ENCODE measurements at places on chromosomes 12 and 14.

GRCh38 chr12:19963972-19964371 is 404.4 kb upstream of the PDE3A start:
- DNase-seq, result no peak

DNA sequence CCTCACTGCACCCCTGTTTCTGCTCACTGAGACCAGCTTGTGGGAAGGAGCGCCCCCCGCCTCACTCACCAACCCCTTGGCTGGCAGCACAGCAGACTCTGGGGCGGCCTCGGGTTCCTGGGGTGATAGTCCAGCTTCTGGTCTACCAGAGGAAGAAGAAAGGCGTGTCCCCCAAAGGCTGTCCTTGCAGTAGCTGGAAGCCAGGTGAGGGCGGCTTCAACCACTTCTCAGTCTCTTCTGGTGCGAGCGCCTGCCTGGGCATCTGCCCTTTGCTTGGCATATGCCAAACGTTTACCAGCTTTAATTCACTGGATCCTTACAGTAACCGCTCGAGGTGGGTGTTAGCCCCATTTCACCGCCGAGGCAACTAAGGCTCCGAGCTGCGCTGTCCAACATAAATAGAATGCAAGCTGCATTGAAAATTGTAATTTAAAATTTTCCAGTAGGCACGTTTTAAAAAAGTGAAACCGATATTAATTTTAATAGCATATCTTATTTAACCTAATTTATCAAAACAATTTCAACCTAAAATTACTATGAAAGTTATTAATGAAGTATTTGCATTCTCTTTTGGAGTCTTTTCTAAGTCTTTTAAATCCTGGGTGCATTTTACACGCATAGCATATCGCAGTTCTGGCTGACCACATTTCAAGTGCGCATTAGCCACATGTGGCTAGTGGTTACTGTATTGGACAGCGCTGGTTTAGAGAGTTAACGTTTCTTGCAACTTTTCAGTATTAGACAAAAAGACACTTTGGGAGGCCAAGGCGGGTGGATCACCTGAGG is 872 bp downstream of the FAM177A1 start:
- DNase-seq, result no peak

DNA sequence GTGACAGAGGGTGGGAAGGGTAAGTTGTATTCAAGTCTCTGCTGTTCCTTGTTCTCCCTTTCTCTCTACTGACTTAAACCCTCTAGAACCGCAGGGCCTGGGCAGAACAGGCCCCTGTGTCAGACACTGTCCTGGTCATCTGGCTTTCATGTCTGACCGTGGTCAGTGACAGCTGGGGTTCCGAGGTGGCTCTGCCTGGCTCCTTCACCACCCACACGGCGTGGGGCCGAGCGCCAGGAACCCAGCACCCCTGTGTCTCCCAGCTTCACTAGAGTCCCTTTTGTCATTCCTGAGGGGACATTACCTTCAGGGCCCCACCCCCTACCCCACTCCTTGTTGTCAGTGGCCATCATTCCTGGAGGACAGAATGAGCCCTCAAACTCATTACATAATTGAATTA is 168.9 kb downstream of the ADGRD1 start:
- no peak for DNase-seq

DNA sequence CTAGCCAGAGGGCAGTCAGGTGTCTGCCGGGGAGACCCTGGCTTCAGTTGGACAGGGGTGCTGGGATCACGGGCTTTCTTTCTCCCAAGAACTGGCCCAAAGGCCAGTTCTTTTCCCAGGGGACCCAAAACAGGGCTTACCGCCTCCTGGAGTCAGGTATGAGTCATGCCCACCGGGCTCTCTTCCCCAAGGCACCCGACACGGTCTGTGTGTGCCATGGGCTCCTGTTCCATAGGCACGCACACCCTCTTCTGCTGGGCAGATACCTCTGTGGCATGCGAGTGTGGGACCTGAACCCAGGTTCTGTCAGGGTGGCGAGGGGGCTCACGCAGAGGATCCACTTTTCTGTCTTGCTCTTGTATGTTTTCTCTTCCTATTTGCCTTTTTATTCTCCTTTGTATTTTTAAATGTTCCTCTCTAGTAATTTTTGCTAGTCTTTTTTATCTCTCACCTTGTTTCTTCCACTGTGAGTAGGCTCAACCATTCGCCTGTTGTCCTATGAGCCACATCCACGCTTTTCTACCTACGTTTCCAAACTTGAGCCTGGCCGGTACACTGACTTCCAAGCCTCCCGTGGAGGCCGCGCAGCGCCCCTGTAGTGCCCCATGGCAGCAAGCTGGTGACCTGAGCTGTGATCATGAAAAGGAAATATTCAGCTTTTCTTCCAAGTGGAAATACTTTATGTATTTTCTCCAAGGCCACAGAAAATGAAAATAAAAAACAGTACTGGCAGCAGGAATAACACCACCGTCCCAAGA is 362.2 kb downstream of the CACNA1C start:
- no peak for DNase-seq

GRCh38 chr14:67551940-67552339 is 18.9 kb downstream of the PLEKHH1 start:
- DNase-seq, result no peak

GRCh38 chr12:130339951-130340350 is 2.3 kb downstream of the PIWIL1 start:
- DNase-seq, result no peak

- no peak for DNase-seq
Observed at GRCh38 chr14:102450206-102451063, 59.1 kb downstream of the ANKRD9 start.

- DNase-seq, result no peak
Observed at GRCh38 chr12:112126000-112126438, 659 bp downstream of the TRAFD1 start.

GRCh38 chr12:113232840-113233585 is 11.7 kb downstream of the TPCN1 start:
- DNase-seq, result peak; percentile 77

DNA sequence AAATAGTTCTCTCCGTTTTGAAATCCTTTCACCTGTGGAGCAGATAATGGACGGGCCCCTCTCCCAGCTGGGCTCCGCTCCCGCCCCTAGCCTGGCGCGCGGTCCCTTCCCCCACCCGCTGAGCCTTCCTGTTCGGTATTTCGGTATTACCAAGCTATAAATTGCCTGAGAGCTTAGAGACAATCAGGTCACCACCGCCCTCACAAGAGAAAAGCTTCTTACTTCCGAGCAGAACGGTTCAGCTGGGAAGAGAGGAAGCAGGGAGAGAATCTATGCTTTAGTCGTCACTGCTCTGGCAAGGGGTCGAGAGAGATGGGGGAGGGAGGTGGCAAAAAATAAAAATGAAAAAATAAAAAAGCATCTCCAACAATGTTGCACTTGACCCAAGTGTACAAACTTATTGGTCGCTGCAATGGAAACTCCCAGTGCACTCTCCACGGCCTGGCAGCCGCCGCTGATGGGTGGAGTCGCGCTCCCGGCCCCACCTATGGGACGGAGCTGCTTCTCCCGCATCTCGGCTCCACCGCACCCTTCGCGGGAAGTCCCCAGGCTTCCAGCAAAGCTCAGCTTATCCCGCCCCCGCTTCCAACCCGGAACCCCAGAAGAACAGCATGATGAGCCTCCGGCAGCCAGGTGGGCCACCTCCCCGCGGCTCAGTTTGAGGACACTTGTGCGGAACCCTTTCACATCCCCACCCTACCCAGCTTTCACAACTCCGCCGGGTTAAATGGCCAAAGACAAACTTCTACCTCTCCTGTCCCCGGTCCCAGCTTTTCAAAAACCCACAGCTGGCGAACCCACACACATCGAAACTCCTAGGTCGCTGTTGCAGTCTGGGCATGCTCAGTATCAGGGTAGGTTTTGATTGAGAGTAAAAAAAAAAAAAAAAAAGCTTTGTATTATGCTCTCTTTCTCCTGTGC is 832 bp upstream of the SYT1 start:
- peak; percentile 57 for DNase-seq

- no peak for DNase-seq
Observed at GRCh38 chr14:27305441-27305945, 707.7 kb upstream of the NOVA1 start.

DNA sequence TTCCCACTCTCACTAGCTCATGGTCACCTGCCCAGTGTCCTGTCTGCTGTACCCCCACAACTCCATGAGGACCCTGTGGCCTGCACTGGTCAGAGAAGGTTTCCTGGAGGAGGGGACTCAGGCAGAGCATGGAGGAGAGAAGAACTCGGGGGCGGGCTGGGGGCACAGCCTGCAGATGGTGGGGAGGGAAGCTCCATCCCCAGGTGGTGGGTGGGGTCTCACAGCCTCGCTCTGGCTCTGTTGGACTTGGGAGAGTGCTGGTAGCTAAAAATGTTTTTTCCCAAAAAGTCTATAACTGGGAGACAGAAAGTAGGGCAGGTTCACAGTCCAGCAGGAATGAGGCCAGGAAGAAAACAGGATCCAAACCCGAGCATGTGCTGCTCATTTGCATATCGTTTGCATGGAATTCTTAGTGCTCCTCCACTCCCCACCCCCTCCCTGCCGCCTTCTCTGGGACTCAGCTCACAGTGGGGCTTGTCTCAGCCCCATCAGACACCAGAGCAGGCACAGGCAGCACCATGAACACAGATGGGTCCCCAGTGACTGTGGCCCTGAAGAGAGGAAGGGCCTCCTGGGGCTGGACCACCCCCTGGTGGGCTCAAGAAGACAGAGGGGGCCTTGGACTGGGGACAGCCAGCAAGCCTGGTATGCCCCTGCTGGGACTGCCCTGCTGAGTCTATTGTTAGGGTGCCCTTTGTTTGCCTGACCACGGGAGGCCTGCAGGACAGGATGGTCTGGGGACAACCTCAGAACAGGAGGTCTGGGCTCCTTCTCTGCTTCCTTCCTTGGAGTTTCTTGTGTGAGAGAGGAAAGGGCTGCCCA is 67.0 kb upstream of the SFSWAP start:
- no peak for DNase-seq

DNA sequence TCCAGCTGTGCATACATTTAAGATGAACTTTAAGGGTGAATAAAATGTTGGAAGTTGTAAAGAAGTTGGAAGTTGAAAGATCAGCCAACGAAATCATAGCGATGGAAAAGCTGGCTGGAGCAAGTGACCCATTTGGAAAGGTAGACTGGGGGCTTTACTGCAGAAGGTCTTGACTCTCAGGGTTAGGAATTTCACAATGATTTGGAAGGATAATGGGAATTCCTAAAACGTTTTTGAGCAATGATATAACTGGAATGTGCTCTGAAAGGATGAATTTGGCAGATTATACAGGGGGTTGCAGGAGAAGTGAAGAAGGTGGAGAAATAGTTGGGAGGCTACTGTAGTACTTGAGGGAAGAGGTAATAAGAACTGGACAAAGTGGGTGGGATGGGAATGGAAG is 27.4 kb downstream of the EMP1 start:
- DNase-seq, result no peak

- no peak for DNase-seq
Observed at GRCh38 chr14:87873741-87874140, 119.2 kb downstream of the GALC start.

- no peak for DNase-seq
Observed at GRCh38 chr14:61561104-61561503, 134.2 kb upstream of the HIF1A start.

GRCh38 chr12:13046964-13047363 is 2.8 kb downstream of the FAM234B start:
- no peak for DNase-seq

DNA sequence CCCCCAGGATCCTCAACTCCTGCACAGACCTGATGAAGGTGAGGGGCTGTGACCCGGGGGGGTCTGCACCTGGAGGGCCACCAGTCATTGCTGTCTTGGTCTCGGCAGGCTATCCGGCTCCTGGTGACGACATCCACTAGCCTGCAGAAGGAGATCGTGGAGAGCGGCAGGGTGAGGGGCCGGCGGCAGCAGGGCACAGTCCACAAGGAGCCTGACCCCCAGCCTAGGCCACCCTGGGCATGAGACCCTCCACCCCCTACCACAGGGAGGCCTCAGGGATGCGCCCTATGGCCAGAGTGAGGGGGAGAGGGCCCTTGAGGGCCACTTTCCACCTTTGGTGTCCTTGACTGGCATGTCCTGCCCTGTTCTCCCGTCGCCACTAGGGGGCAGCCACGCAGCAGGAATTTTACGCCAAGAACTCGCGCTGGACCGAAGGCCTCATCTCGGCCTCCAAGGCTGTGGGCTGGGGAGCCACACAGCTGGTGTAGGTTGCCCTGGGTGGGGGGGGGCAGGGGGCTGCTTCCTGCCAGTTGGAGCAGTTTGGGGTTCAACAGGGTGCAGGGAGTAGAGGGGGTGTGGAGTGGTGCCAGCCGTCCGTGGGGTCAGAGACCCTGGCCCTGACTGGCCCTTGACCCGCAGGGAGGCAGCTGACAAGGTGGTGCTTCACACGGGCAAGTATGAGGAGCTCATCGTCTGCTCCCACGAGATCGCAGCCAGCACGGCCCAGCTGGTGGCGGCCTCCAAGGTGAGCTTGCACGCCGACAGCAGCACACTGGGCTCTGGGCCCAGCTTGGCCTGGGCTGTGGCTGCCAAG is 25.0 kb downstream of the HIP1R start:
- DNase-seq, result no peak

GRCh38 chr12:86275356-86275755 is 19.2 kb upstream of the MGAT4C start:
- DNase-seq, result no peak

- DNase-seq, result no peak
Observed at GRCh38 chr12:96585977-96586376, 96.6 kb downstream of the CFAP54 start.

GRCh38 chr14:102909911-102910310 is 12.6 kb upstream of the AMN start:
- DNase-seq, result no peak

DNA sequence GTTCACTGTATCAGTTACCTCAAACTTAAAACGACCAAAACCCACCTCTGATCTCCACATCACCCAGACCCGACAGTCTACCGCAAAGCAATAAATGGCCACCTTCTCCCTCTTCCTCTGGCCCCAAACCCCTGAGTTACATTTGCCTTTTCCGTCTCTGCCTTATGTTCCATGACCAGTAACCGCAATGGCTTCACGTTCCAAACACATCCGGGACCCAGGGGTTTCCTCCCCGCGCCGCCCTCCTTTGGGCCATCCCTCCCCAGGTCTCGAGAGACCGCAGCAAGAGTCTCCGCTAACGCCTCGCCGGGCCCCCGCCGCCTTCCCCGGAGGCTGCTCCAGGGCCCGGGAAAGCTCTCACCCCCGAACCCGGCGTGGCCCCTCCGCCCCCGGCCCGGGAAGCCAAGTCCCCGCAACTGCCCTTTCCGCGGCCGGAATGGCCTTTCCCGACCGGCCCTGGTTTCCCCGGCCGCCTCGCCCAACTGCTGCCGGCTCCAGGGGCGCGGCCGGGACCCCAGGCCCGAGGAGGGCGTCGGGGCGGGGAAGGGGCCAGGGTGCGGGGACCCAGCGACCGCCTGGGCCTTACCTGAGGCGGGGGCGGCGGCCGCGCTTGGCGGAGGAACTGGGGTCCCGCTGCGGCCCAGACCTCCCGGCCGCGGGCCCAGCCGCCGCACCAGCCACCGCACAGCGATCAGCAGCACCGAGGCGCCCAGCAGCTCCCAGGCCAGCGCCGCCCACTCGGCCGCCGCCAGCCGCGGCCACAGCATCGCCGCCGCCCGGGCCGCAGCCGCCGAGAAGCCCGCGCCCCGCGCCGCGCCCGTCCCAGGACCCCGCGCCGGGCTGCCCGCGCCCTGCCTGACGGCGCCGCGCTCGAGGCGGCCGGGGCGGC is at the start of gene ANKLE2:
TSS of gene ANKLE2 (minus strand) at position 801 of the 889 bp plus-strand sequence. CDS start at position 767, 34 bp downstream.
- DNase-seq, result no peak

GRCh38 chr12:47903151-47903611 is 1.6 kb downstream of the VDR start:
- no peak for DNase-seq

Data from NCI-H1436 treated with DMSO at 0.1 percent for 48 hours (cell line).